ENCODE measurements at places on chromosomes 4 and X.

GRCh38 chr4:186851291-186852072, 127.8 kb upstream of the FAT1 start:
- H3K4me3 ChIP-seq: no peak overlapping the region
- DNase-seq: no peak
- H3K4me1 ChIP-seq: no peaks in the 10 kb centered on the region
- no peaks in the 10 kb centered on the region for H3K27me3 ChIP-seq

DNA sequence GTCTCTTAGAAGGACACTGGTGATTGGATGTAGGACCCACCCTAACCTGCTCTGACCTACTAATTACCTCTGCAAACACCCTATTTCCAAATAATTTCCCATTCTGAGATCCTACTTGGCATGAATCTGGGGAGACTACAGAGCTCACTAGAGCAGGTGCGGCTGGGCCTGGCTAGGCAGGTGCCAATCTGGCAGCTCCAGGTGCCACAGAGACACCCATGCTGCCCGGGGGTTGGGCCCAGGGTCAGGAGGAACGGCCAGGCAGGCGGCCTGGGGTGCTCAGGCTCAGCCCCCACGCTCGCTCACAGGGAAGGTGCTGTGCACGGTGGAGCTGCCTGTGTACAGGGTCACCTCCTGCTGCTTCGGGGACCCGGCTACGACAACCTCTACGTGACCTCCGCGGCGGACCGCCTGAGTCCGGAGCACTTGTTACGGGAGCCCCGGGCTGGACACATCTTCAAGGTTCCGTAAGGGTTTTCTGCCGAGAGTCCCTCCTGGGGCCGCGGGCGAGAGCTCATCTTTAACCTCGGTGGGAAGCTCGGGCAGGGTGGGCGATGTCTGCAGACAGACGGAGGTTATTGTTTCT, 26.5 kb upstream of the PLCXD1 start:
- H3K27ac ChIP-seq: no peak overlapping the region
- H3K27me3 ChIP-seq: no peaks in the 10 kb centered on the region
- no peak overlapping the region for H3K4me3 ChIP-seq
- no peak for DNase-seq
- peaks cover 8% of the 10 kb centered on the region for H3K4me1 ChIP-seq
- no peaks in the 10 kb centered on the region for H3K36me3 ChIP-seq

GRCh38 chr4:85895755-85896154, 420.8 kb downstream of the ARHGAP24 start:
- no peaks in the 10 kb centered on the region for H3K36me3 ChIP-seq
- H3K4me1 ChIP-seq: no peaks in the 10 kb centered on the region
- H3K27me3 ChIP-seq: no peaks in the 10 kb centered on the region

- no peaks in the 10 kb centered on the region for H3K4me1 ChIP-seq
- H3K27me3 ChIP-seq: no peaks in the 10 kb centered on the region
- no peak overlapping the region for H3K27ac ChIP-seq
- DNase-seq: no peak
Observed at GRCh38 chr4:5989236-5990225, 28.7 kb downstream of the C4orf50 start.

GRCh38 chr4:165539801-165540200, 161.0 kb downstream of the CPE start:
- H3K4me3 ChIP-seq: no peak overlapping the region
- no peak overlapping the region for H3K27ac ChIP-seq
- H3K36me3 ChIP-seq: no peaks in the 10 kb centered on the region
- no peak for DNase-seq
- H3K27me3 ChIP-seq: no peaks in the 10 kb centered on the region
- H3K4me1 ChIP-seq: no peaks in the 10 kb centered on the region

GRCh38 chr4:7815562-7815961, 124.1 kb downstream of the AFAP1 start:
- no peak for DNase-seq
- H3K4me3 ChIP-seq: no peak overlapping the region
- H3K27ac ChIP-seq: no peak overlapping the region
- H3K36me3 ChIP-seq: peaks cover 6% of the 10 kb centered on the region
- H3K4me1 ChIP-seq: no peaks in the 10 kb centered on the region

GRCh38 chrX:25131055-25131454, 115.3 kb upstream of the ARX start:
- H3K4me1 ChIP-seq: no peaks in the 10 kb centered on the region
- no peak overlapping the region for H3K4me3 ChIP-seq
- no peaks in the 10 kb centered on the region for H3K36me3 ChIP-seq
- DNase-seq: no peak
- no peaks in the 10 kb centered on the region for H3K27me3 ChIP-seq

DNA sequence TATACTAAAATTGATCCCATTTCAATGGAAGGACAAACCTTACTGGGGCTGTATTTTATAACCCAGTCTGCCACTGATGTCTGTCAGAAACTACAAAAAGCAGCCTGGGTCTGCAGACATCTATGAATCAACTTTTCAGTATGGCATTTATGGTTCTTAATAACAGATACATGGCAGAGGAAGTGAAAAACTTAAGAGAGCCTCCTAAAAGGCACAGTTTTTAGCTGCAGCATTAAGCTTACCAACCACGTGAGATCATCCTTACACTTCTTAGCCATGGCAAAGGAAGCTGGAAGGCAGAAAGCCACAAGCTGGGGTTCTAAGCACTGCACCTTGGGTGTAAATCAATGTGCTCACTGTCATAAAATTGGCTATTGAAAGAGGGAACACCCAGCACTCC, 16.6 kb upstream of the UGT2B17 start:
- no peak overlapping the region for H3K4me3 ChIP-seq
- no peaks in the 10 kb centered on the region for H3K27me3 ChIP-seq
- no peak overlapping the region for H3K27ac ChIP-seq
- DNase-seq: no peak
- no peaks in the 10 kb centered on the region for H3K4me1 ChIP-seq

DNA sequence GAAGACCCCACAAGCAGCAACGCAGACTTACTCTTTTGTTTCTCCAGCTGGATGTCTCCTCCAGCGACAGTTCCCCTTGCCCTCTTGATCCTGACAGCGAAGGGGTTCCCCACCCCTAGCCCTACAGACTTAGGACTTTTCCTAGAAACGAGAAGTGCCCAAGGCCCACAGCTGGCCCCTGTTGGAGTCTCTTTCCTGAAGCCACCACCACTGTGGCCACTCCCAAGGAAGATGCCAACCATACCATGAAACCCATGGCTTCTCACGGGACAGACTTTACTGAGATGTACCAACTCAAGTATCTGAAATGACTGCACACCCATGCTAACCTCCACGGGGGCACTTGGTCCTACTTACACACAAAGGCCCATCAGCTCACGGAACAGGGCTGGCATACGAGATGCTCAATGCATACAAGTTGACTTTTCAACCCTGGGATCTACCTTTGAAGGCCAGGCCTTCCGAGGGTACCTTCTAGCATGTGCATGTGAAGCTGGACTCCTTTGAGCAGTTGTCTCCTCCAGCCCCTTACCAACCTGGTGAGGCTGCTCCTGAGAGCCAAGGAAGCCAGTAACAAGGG, 924 bp upstream of the IRAK1 start:
- peaks cover 5% of the 10 kb centered on the region for H3K36me3 ChIP-seq
- peak overlapping the region; percentile 78 for H3K27ac ChIP-seq
- H3K4me1 ChIP-seq: peaks cover 18% of the 10 kb centered on the region

DNA sequence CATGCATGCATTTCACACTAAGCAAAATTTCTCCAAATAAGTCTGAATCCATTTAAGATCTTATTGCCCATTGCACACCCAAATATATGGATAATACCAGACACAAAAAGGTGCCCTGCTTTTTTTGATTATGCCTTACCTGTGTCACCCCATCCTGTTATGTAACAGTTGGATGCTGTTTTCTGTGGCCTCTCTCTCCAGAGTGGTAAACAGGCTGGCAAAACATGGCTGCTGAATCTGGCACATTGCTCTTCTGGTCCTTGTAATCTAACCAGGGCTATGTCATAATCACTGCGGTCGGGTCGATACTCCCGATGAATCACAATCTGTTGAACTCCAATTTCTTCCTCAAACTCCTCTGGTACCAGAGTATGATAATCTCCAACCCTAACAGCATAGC, 70.1 kb downstream of the PRSS12 start:
- H3K36me3 ChIP-seq: peaks cover 5% of the 10 kb centered on the region
- no peak for DNase-seq
- no peak overlapping the region for H3K27ac ChIP-seq

DNA sequence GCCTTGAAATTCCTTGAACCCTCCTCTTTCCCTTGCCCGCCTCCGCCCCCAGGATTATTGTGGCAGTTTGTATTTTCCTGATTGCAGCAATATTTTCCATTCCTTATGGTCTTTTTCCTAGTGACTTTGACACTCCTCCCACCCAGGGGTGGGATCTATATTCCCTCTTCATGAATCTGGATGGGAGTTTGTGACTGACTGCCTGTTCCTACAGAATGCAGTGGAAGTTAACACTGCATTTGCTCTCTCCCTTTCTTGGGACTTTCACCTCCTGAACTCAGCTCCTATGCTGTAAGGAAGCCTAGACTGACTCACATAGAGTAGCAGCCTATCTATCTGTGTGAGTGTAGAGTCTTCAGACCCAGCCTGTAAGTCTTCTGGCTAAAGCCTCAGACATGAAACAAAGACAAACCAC, 2.2 kb downstream of the FUNDC2 start:
- H3K4me3 ChIP-seq: no peak overlapping the region
- H3K36me3 ChIP-seq: peaks cover 5% of the 10 kb centered on the region

- no peaks in the 10 kb centered on the region for H3K27me3 ChIP-seq
- no peak within 1 kb of the TSS for H3K4me3 ChIP-seq
- H3K4me1 ChIP-seq: peaks cover 27% of the 10 kb centered on the region
Observed at GRCh38 chr4:56821381-56822243, at the start of gene SPINK2. Gene SPINK2 (minus strand): TSS chr4:56821701. CDS start chr4:56821662, 39 bp downstream.

DNA sequence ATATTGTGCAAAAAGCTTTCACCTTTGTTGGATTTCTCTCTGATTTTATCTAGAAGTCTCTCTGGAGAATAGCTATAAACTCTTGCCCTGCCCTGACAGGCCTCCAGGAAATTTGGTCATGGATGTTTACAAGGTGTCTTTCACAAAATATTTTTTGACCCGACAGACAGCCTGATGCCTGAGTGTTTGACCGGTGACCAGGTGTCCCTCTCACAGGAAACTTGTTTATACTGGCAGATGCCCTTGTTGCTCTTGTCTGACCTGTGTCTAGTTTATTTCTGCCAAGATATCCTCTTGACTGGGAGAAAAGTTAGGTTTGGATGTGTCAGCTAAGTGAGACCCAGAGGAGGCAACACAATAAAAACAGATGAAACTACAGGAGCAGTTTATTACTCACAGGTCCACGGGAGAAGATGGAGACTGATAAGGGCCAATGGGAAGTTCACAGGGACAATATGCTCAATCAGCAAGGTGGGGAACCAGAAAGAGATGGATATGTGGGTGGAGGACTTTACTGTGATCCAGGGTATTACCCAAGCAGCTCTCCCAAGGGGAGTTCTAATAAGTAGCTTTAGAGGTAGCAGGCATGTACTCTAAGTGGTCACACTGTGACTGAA, 243.3 kb downstream of the ARAP2 start:
- H3K36me3 ChIP-seq: no peaks in the 10 kb centered on the region
- H3K27me3 ChIP-seq: no peaks in the 10 kb centered on the region
- no peak for DNase-seq
- no peak overlapping the region for H3K27ac ChIP-seq

DNA sequence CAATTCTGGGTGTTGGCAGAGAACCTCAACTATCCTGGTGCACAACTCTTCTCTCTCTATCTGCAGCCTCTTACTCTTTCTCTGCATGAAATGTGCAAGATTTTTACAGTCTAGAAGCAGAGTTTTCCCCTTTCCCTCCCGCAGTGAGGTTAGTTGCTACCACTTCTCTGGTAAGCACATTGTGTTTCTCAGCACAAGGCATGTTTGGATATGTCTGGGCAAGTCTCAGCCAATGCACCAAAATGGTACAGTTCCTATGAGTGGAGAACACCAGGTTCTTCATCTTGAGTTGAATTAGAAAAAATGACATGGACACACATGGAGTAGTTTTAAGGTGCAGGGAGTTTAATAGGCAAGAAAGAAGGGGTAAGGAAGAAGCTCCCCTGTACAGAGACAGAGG, 187.0 kb downstream of the CCNG2 start:
- no peak for DNase-seq
- no peaks in the 10 kb centered on the region for H3K4me1 ChIP-seq
- no peak overlapping the region for H3K27ac ChIP-seq

GRCh38 chrX:37652589-37653231, 32.9 kb upstream of the XK start:
- no peak for DNase-seq
- no peaks in the 10 kb centered on the region for H3K4me1 ChIP-seq
- no peaks in the 10 kb centered on the region for H3K36me3 ChIP-seq
- no peak overlapping the region for H3K4me3 ChIP-seq
- no peak overlapping the region for H3K27ac ChIP-seq

DNA sequence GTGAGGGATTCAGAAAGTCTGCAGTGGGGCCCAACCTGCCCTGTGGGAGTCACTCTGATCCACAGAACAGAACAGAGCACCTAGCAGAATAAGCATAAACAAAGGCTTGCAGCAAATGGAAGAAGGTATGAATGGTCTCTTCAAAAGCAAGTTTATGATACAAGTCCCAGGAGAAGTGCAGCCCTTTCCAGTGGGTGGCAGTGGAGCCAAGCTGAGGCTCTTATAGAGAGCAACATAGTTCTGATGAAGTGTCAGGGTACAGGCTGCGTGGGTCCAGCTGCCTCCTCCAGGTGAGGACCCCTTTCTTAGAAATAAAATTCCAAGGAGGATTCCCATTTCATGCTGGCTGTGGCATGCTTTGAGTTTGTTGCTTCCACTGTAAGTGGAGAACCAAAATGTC, 88.8 kb upstream of the PAK3 start:
- no peak overlapping the region for H3K4me3 ChIP-seq
- no peaks in the 10 kb centered on the region for H3K27me3 ChIP-seq
- H3K36me3 ChIP-seq: no peaks in the 10 kb centered on the region
- H3K27ac ChIP-seq: no peak overlapping the region
- no peaks in the 10 kb centered on the region for H3K4me1 ChIP-seq

DNA sequence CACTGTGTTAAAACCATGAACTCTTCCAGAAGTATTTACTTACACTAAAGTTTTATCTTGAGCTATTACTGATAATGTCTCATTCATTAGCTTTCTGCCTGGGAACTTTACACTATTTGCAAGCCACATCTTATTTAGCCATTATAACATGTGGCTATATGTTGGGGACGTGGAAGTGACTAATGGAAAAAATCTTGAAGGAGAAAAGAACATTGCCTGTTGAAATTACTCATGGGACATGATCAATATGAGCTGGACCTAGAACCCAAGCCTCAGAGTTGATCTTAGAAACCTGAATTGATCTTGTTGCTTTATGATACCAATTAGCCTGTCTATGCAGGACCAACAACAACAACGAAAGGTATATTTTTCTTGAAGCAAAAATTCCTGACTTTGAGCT, 22.5 kb upstream of the ARHGAP6 start:
- H3K4me1 ChIP-seq: no peaks in the 10 kb centered on the region
- no peaks in the 10 kb centered on the region for H3K27me3 ChIP-seq
- H3K4me3 ChIP-seq: no peak overlapping the region
- DNase-seq: no peak
- H3K36me3 ChIP-seq: no peaks in the 10 kb centered on the region
- H3K27ac ChIP-seq: no peak overlapping the region

DNA sequence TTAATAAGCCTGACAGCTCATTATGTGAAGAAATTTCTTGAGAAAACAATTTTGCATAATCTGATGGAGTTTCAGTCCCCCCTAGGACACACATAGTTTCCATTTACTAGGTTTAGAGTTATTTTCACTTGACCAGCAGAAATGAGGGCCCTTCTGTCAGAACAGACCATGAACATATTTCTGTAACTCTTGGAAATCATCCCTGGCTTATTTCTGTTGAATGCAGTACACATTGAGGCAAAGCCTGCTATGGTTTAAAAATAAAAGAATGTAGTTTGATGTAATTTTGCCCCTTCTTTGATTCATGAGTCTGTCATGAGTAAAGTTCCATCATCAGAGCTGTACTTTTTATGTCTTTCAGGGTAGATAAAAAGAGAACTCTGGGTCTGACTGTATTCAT, 104.6 kb upstream of the ETNPPL start:
- H3K4me3 ChIP-seq: no peak overlapping the region
- H3K27ac ChIP-seq: no peak overlapping the region
- H3K4me1 ChIP-seq: no peaks in the 10 kb centered on the region
- H3K36me3 ChIP-seq: no peaks in the 10 kb centered on the region
